ENCODE measurements at places on chromosomes 7 and 10.

GRCh38 chr10:17811146-17811865, 2.2 kb downstream of the MRC1 start:
- no peak for DNase-seq
- H3K27me3 ChIP-seq: no peaks in the 10 kb centered on the region
- no peaks in the 10 kb centered on the region for H3K4me1 ChIP-seq
- H3K36me3 ChIP-seq: no peaks in the 10 kb centered on the region
- H3K27ac ChIP-seq: no peak overlapping the region

DNA sequence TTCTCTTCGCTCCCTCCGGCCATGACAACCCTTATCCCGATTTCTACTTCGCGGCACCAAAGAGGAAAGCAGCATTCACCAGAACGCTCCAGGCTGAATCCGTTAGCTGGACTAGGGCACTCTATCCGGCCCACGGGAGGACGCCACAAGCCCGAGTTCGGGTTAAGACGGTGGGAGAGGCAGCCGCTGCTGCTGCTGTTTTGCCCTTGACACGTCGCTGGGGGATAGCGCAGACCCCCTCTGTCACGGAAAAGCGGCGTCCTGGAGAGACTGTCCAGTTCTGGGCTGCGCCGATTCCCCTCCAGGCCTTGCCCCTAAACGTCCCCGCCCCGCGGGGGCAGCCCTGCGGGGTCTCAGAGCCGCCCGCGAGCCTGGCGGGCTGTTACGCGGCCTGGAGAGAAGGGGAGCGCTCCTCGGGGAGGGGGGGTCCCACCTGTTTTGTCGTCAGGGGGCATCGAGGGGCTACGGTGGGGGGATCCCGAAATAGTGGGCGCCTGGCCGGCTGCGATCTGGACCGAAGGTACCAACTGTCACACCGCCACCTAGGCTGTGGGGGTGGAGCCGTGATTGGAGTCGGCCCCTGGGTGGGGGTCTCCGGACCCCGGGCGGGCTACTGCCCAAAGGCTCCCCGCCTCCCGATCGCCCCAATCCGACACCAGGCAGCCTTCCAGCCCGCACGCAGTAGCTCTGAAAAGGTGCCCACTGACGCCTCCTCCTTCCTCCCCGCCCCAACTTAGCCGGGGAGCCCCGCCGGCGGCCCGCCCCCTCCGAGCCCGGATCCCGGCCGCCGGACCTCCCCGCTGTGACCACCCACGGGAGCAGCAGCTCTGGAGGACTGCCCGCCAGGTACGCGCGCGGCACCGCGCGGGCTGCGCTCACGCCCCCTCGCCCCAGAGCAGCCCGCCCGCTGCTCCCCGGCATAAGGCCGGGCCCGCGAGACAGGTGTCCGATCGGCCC, 772 bp downstream of the SGMS1 start:
- peak overlapping the region; percentile 97 for H3K4me3 ChIP-seq
- H3K27ac ChIP-seq: peak overlapping the region; percentile 10
- peaks cover 31% of the 10 kb centered on the region for H3K4me1 ChIP-seq
- no peaks in the 10 kb centered on the region for H3K36me3 ChIP-seq
- H3K27me3 ChIP-seq: peaks cover 2% of the 10 kb centered on the region

DNA sequence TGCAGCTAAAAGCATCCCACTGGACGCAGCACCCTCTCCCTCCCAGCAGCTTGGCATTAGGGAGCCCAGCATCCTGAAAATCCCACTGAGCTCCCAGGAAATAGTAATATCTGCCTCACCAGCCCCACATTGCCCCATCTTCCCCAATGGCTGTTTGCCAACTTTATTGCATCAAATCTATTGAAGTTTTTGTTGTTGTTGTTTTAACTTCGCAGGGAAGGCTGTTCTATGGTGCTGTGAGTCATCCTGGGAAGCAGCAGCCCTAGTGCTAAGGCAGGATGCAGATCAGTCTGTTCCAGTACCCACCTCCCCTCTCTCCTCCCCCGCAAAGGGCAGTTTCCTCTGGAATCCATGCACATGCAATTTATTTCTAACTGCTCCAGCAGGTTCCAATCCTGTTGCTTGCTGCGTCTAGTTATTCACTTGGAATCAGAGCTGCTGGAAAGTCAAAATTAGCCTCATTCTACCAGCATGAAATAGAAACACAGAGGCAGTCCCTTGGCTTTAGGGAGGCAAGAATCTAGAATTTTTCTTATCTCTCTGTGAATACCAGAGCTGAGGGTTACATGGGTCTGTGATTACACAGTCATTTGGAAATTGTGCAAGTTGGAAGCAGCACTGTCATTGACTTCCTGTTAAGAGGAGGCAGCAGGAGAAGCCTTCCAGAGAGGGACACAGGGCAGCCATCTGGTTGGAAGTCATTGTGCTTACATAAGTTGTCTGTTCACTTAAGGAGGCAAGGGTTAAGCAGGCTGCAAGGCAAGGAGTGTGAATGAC, 115.9 kb upstream of the CACUL1 start:
- no peak overlapping the region for H3K4me3 ChIP-seq
- H3K27ac ChIP-seq: no peak overlapping the region
- H3K4me1 ChIP-seq: peaks cover 19% of the 10 kb centered on the region
- peaks cover 2% of the 10 kb centered on the region for H3K36me3 ChIP-seq

DNA sequence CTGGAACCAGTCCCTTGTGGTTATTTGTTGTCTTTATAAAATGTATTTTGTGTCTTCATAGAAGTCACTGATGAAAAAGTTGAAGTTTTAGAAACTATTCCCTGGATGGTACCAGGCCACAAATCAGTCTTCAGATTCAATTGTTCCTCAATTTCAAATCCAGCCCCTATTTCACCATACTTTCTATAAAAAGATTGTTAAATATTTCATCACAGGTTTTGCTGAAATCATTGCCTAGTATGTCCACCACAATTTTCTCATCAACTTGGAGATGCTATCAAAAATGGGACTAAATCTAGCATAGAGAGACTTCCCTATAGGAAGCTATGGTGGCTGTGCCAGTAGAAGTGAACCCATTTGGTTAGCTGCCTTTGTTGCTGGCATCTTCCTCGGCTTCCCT, 118.5 kb downstream of the RAB18 start:
- H3K4me3 ChIP-seq: no peak overlapping the region
- peaks cover 27% of the 10 kb centered on the region for H3K4me1 ChIP-seq
- H3K36me3 ChIP-seq: no peaks in the 10 kb centered on the region
- no peaks in the 10 kb centered on the region for H3K27me3 ChIP-seq
- DNase-seq: no peak

GRCh38 chr7:105581066-105581811, at the start of gene EFCAB10:
EFCAB10 (minus strand) TSS chr7:105581493; CDS start chr7:105581463, 30 bp downstream.
- peak within 1 kb of the TSS; percentile 75 for H3K4me3 ChIP-seq
- H3K36me3 ChIP-seq: no peaks in the 10 kb centered on the region

GRCh38 chr10:34341473-34341872, 473.6 kb downstream of the PARD3 start:
- peaks cover 6% of the 10 kb centered on the region for H3K4me1 ChIP-seq
- no peak overlapping the region for H3K4me3 ChIP-seq
- no peaks in the 10 kb centered on the region for H3K27me3 ChIP-seq
- no peak for DNase-seq
- H3K27ac ChIP-seq: no peak overlapping the region

DNA sequence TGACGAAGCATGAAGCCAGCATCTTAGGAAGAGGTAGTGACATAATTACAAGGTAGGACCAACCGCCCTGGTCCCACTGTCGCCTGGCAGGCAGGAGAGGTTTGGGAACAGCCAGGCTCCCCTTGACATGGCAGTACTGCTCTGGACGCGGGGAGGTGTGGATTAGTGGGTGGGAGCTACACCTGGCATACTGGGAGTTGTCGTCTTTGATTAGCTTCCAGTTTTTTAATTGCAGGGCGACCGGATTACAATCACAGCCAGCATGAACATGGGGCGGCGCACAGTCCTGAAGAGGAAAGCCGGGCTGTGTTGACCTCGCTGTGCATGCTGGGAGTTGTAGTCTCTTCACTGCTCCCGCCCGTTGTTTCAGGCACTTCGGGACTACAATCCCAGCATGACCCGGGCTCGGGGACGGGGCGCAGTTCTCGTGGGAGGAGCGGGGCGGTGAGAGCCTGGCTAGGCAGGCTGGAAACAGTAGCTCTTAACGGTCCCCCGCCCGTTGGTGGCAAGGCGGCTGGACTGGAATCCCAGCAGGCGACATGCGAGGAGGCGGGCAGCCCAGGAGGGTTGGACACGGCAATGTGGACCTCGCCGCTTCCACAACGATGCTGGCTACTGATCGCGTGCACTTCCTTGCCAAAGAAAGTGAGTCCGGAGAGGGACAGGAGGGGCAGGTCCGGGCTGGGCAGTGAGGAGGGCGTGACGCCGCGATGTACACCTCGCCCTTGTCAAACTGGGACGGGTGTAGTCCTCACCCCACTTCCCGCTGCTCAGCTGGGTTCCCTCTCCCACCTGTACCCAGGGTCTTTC, 98.0 kb upstream of the ZNF722 start:
- no peaks in the 10 kb centered on the region for H3K4me1 ChIP-seq
- DNase-seq: no peak
- H3K36me3 ChIP-seq: peaks cover 6% of the 10 kb centered on the region
- H3K27ac ChIP-seq: no peak overlapping the region
- H3K4me3 ChIP-seq: no peak overlapping the region

DNA sequence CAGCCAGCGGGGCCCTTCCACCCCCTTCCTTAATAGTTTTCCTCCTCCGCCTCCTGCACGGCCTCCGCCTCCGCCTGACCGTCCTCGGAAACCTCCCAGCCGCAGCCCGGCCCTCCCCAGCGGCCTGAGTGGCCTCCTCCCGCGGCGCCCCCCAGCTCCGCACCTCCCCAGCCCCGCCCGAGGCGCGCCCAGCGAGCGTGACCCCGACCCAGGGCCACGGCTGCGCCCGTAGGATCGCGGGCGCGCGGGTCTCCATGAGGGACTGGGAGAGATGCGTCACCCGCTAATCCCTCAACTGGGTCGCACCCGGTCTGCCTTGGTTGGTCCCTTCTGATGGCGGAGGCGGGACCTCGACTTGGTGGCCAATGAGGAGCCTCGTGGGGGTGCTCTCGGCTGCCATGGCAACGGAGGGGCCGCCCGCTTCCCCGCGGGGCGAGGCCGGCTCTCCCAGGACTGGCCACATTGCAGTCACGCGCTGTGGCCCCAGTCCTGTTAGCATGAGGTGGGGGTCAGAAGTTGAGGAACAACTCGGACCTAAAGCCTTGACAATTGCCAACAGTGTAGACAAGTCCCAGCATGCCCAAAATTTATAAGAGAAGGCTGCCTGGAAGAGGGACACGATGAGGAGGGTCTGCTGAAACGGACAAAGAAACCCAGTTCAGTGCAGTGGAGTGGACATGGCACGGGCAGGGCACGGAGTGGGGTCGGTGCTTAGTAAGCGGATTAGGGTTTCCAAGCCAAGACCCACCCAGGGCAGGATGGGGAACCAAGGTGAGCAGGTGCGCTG, 24.3 kb downstream of the DDIT4 start:
- H3K27ac ChIP-seq: peak overlapping the region; percentile 99
- no peaks in the 10 kb centered on the region for H3K36me3 ChIP-seq
- no peaks in the 10 kb centered on the region for H3K27me3 ChIP-seq
- DNase-seq: peak; percentile 93
- H3K4me1 ChIP-seq: peaks cover 33% of the 10 kb centered on the region
- peak overlapping the region; percentile 79 for H3K4me3 ChIP-seq

DNA sequence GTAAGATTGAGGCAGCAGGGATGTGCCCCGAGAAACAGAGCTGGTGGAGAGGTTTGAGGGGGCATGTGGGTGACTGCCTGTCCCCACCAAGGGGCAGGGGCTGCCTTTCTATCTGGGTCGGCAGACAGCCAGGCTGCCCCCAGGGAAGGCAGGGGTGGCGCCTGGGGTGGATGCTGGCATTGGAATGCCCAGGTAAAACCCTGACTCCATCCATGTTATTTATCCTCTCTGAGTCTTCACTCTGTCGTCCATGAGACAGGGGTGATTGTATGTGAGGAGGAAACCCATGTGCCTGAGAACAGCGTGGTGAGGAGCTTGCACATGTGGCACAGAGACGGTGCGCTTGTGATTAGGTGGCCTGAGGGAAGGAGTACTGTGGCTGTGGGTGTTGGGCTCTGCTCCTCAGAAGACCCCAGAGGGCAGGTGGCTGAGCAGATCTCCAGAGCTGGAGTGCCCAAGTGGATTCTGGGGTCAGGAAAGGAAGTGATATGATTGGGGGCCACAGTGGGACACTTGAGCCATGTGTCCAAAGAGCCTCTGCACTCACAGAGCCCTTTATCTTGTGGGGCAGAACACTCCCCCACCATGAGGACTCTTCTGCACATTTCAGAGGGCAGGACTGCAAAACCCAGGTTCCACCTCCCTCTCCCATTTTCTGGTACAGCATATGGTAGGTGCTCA, 100.4 kb upstream of the RET start:
- no peak overlapping the region for H3K27ac ChIP-seq
- DNase-seq: no peak
- no peaks in the 10 kb centered on the region for H3K36me3 ChIP-seq
- H3K4me1 ChIP-seq: peaks cover 7% of the 10 kb centered on the region
- no peak overlapping the region for H3K4me3 ChIP-seq

GRCh38 chr7:36182854-36183604, 30.0 kb downstream of the EEPD1 start:
- peaks cover 9% of the 10 kb centered on the region for H3K4me1 ChIP-seq
- no peaks in the 10 kb centered on the region for H3K27me3 ChIP-seq
- H3K4me3 ChIP-seq: no peak overlapping the region
- DNase-seq: no peak
- no peaks in the 10 kb centered on the region for H3K36me3 ChIP-seq

GRCh38 chr10:116398224-116398623, 29.4 kb upstream of the PNLIPRP3 start:
- no peak for DNase-seq
- H3K27me3 ChIP-seq: no peaks in the 10 kb centered on the region
- H3K4me3 ChIP-seq: no peak overlapping the region
- H3K4me1 ChIP-seq: no peaks in the 10 kb centered on the region
- no peak overlapping the region for H3K27ac ChIP-seq

DNA sequence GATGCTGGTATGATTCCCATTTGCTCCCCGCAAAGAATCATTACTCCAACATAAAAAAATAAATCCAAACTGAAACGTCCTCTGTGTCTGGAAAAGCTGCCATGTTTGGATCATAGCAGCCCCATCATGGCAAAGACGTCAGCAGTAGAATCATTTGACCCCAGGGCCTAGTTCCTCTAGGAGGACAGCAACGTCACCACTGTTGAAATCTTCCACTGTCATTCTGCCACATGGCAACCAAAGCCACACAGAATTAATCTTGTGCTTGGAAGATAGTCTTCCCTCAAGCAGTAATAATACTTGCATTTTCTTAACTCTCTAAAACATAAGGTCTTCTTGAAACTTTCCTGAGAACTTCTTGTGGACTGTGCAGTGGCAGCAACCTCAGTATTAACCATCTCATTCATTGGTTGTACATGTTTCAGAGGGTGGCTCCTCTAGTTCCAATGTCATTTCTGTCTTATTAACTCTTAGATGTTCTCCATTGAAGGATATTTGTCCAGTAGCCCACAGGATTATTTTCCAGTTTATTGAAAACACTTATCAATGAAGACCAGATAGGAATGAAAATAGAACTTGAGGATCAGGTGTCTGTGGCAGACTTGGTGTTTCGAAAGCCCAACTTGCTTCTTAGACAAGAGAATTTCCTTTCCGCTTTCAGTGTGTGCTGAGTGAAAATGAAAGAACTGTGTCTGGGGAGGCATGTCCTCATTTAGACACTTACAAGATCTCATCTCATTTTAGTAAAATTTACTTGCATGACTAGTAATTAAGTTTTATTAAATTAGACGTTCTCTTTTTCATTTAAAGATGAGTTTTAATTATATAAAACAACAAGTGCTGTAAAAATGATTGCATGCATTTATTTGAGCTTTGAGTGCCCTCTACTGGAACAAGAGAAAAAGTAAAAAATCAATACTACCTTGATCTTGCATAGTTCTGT, 28.9 kb upstream of the INHBA start:
- H3K36me3 ChIP-seq: no peaks in the 10 kb centered on the region
- H3K27me3 ChIP-seq: peaks cover 10% of the 10 kb centered on the region
- H3K4me3 ChIP-seq: no peak overlapping the region
- no peak for DNase-seq
- no peak overlapping the region for H3K27ac ChIP-seq

- H3K36me3 ChIP-seq: no peaks in the 10 kb centered on the region
- peaks cover 14% of the 10 kb centered on the region for H3K27me3 ChIP-seq
Observed at GRCh38 chr10:131652438-131653139, 248.2 kb upstream of the PPP2R2D start.
